ENCODE measurements at places on chromosomes 1 and 21. TPM values are rescaled to one million over a fixed set of nuclear protein-coding genes. Genes with fewer than 3 reads are reported as not detected.

DNA sequence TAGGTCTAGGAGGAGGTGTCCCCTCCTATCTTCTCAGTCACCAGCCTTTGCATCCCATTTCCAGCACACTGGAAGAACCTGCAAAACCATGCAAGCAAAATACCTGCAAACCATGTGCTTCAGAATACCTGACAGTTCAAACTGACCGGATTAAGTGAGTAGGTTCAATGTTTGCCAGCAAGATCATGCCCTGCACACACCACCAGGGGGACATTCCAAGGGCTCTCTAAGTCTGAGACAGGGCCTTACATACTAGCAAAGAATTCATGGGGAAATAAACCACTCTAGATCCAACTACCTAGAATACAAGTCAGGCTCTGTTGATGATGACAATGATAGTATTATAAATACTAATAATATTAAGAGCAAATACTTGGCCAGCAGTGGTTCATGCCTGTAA, 27.6 kb downstream of the INPP5B start:
- H3K4me1 ChIP-seq = peaks cover 16% of the 10 kb centered on the region
- H3K36me3 ChIP-seq = peaks cover 5% of the 10 kb centered on the region
- peak; percentile 30 for DNase-seq

GRCh38 chr1:89794406-89794805, 26.4 kb upstream of the LRRC8D start:
- no peaks in the 10 kb centered on the region for H3K36me3 ChIP-seq
- H3K4me1 ChIP-seq = peaks cover 3% of the 10 kb centered on the region
- DNase-seq = no peak
- no peak overlapping the region for H3K4me3 ChIP-seq
- H3K27me3 ChIP-seq = peaks cover 3% of the 10 kb centered on the region

- H3K27me3 ChIP-seq = peaks cover 7% of the 10 kb centered on the region
- DNase-seq = no peak
- H3K36me3 ChIP-seq = no peaks in the 10 kb centered on the region
- no peaks in the 10 kb centered on the region for H3K4me1 ChIP-seq
- H3K4me3 ChIP-seq = no peak overlapping the region
Measured at GRCh38 chr1:157274698-157275534, 136.7 kb upstream of the ETV3 start.

DNA sequence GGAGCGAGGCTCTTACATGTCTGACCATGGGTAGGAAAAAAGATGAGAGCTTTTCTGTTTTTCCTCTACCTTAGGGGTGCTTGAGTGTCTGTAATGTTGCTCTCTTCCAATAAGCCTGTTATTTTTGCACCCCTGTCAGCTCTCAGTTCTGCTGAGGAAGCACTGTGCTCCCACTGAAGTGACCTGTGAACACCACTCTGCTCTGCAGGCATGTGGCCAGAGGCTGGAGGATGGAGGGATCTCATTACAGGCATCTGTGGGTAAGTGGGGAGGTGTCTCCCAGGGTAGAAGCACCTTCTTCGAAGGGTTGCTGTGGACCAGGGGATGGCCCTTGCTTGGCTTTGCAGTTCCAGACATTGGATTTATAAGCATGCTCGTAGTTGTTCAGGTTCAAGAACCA, 56.8 kb upstream of the RBM15 start:
- H3K4me3 ChIP-seq = no peak overlapping the region
- H3K4me1 ChIP-seq = no peaks in the 10 kb centered on the region
- H3K27me3 ChIP-seq = no peaks in the 10 kb centered on the region
- no peak overlapping the region for H3K27ac ChIP-seq

- H3K27me3 ChIP-seq = peaks cover 11% of the 10 kb centered on the region
- no peaks in the 10 kb centered on the region for H3K4me1 ChIP-seq
- DNase-seq = no peak
- H3K27ac ChIP-seq = no peak overlapping the region
Measured at GRCh38 chr1:37393173-37394120, 80.9 kb upstream of the ZC3H12A start.

GRCh38 chr21:14943616-14944015, 121.2 kb downstream of the NRIP1 start:
- H3K27me3 ChIP-seq = no peaks in the 10 kb centered on the region
- DNase-seq = no peak
- H3K27ac ChIP-seq = no peak overlapping the region
- no peaks in the 10 kb centered on the region for H3K36me3 ChIP-seq
- no peaks in the 10 kb centered on the region for H3K4me1 ChIP-seq

GRCh38 chr21:27812279-27812678, 845.4 kb upstream of the ADAMTS5 start:
- DNase-seq = no peak
- no peaks in the 10 kb centered on the region for H3K36me3 ChIP-seq
- no peaks in the 10 kb centered on the region for H3K4me1 ChIP-seq

DNA sequence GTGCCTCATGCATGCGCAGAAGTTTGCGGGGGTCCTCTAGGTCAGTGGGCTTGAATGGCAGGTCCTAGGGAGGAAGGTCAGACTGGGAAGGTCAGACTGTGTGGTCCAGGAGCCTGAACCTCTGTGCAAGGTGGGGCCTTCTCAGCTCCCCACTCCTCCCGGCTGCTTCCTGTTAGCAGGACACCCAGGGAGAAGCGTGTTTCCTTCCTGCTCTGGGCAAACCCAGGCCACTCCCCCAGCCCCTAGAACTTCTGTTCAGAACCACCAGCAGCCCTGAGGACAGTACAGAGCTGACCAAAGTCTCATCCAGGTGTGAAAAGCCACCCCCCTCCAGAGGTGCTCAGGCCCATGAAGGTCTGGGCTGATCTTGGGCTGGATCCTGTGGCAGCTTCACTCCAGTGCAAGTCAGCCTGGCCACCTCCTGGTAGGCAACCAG, 29.9 kb downstream of the NAV1 start:
- no peaks in the 10 kb centered on the region for H3K36me3 ChIP-seq
- H3K27me3 ChIP-seq = no peaks in the 10 kb centered on the region
- H3K4me3 ChIP-seq = no peak overlapping the region
- no peak overlapping the region for H3K27ac ChIP-seq

DNA sequence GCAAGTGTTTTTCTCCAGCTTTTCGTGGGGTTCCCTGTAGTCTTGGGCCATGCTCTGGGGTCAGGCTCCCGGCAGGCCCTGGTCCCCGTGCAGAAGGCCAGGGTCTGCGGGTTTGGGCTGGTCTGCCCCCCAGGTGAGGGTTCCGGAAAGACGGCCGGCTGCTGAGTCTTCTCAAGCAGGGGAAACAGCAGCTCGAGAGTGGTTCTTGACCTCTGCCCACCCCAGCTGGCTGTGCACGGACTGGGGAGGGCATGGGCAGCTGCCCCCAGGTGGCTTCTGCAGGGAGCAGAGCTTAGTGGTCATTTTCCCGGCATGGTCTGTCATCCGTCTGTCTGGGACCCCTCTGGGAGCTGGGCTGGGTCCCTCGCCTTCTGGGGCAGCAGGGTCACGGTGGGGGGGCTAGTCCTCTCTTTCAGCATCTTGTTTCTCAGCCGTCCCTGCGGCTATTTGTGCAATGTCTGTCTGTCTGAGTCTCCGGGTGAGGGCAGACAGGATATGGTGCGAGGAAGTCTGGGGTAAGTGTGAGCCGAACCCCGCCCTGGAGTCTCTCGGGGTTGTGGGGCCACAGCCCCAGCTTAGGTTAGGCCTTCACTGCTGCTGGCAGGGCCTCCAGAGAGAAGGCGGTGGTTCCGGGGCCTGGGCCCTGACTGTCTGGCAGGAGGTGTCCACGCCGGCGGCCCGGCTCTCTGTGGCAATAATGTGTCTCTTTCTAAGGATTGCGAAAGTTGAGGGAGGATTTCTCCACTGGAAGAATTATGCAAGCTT, 6.1 kb downstream of the SKI start:
- DNase-seq = peak; percentile 81
- H3K27me3 ChIP-seq = no peaks in the 10 kb centered on the region
- peaks cover 59% of the 10 kb centered on the region for H3K4me1 ChIP-seq
- peak overlapping the region; percentile 73 for H3K4me3 ChIP-seq

- H3K4me1 ChIP-seq = peaks cover 22% of the 10 kb centered on the region
- peaks cover 47% of the 10 kb centered on the region for H3K36me3 ChIP-seq
- H3K27me3 ChIP-seq = no peaks in the 10 kb centered on the region
- H3K4me3 ChIP-seq = no peak overlapping the region
- H3K27ac ChIP-seq = peak overlapping the region; percentile 49
- DNase-seq = no peak
Measured at GRCh38 chr1:212621043-212621948, 12.7 kb downstream of the ATF3 start.

Gene CNR2
- not detected for total RNA-seq

Gene S100A7
- total RNA-seq = not detected

Gene PAQR6
- total RNA-seq = 5.7 TPM

Gene CLDN17
- total RNA-seq = not detected

Gene USF1
- 34.5 TPM for total RNA-seq

Gene HCRTR1
- total RNA-seq = not detected
